Foreskin fibroblast (primary cell): ENCODE measurements at places on chromosomes 1 and 21.

- DNase-seq: no peak
Observed at GRCh38 chr1:3377604-3378279, 76.7 kb upstream of the ARHGEF16 start.

- peak; percentile 71 for DNase-seq
Observed at GRCh38 chr1:183030053-183030452, 6.8 kb downstream of the LAMC1 start.

DNA sequence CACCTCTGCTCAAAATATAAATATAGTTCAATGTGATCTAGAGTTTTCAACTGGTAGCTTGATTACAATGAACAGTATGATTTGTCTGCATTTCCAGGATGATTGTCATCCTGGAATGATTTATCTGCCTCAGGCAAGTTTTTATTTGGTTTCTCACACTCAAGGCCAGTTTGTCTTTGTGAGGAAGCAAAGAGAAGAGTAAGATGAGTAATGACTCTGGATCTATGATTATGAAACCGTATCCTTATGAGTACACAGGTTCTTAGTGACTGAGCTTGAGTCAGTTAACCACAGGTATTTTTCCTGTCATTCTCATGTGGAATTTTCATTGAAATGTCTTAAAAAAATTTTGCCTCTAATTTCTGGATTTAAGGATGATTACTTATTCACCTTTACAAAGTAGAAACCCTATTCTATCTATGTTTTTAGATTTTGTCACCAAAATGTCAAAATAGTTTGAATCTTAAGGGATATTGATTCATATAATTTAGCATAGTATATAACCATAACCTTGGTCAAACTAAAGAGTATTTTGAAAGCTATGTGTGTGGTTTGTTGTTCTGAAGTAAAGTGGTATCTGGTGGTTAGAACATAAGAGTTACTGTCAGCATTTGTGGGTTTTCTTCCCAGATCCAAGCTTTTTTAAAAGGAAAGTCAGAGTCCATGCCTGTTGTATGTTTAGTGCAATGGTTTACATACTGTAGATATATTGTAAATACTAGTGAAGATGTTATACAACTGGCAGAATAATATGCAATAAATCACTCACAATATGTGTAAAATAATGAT, 145.0 kb downstream of the RASAL2 start:
- peak; percentile 96 for DNase-seq

DNA sequence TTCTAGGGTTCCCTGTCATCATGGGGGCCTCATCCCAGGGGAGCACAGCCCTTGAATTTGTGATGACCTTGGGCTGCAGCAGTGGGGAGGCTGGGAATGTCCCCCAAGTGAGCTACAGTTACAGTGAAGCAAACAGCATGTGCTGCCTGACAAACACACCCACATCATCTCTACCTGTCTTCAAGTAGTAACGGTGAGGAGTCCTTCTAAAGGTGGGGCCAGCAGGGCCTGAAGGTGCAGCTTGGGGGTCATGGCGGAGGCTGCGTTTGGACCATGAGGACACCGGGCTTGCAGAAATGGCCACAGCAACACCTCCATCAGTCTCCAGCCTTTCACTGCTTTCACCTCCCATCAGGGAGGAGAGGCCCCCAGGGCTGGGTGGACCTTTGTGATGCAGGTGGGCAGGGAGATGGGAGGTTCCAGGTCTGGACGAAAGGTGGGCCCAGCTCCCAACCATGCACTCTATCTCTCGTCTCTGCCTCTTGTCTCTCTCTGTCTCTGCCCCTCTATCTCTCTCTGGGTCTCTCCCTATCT, 55.7 kb downstream of the WNT9A start:
- DNase-seq: no peak

DNA sequence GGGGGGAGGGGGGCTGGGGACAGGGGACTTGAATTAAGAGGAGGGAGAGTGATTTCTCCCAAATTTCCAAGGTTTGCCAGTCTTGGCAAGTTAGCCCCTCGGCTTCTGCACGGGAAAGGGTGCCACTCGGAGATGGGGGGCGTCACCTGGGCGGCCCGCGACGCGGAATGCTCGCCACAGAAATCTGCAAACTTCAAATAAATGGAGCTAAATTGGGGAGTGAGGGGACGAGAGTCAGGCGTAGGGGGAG, 885 bp upstream of the SSBP3 start:
- DNase-seq: no peak

DNA sequence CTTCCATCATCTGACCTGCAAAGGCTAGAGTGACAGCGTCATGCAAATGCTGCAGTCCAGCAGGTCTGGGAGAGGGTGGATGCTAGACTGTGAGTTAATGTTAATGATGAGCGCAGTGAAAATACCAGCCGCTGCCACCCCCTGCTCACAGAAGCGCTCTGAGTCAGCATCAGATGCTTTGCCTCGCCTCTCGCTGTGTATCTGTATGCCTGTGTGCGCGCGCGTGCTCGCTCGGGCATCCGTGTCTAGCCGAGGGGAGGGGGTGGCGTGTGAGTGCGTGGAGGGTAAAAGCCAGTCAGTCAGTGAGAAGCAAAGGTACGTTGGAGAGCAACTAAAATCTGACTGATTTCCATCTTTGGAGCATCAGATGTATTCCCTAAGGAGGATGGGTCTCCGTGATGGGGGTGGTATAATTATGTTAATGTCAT, 858.7 kb downstream of the USP25 start:
- peak; percentile 94 for DNase-seq

GRCh38 chr1:153000294-153000693, 1.3 kb upstream of the SPRR3 start:
- no peak for DNase-seq
